AG04450 (cell line): ENCODE measurements at places on chromosomes 5 and 9.

- DNase-seq: peak; percentile 98
Measured at GRCh38 chr5:168579488-168580226, 489 bp upstream of the PANK3 start.

GRCh38 chr9:38443597-38443996 lies 19.3 kb upstream of the IGFBPL1 start:
- DNase-seq: no peak

DNA sequence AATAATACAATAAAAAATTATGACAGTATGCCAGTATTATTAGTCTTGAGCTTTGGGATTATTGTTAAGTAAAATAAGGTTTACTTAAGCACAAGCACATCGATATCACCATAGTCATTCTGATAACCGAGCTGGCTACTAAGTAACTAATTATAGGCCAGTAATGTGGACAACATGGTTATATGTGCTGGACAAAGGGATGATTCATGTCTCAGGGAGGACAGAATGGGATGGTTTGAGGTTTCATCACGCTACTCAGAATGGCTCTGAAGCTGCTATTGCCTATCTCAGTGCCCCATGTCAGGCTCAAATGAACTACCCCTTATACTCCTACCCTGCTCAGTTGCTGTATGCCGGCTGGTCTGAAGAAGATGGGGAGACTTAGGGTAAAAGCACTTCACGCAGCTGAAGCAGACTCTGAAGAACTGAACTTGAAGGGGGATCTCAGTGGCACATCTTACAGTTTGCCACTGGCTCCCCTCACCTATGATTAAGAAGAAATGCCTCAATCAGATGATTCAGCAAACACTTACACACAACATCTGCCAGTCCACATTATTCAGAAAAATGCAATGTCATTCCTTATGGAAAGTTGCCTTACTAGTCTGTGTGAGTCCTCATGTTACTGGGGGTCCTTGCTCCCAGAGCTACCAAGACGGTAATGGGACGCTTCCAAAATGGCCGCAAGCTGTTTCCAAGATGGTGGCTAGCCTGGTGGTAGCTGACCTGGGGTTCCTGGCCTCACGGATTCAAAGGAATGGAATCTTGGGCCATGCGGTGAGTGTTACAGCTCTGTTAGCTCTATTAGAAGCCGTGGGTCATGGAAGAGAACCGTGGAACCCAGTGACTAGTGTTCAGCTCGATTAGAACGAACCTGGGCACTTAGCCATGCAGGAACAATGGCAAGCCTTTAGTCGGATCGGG lies 1098.6 kb downstream of the TAF11L14 start:
- DNase-seq: no peak

GRCh38 chr5:95798048-95798447 lies 24.5 kb downstream of the GLRX start:
- DNase-seq: no peak

DNA sequence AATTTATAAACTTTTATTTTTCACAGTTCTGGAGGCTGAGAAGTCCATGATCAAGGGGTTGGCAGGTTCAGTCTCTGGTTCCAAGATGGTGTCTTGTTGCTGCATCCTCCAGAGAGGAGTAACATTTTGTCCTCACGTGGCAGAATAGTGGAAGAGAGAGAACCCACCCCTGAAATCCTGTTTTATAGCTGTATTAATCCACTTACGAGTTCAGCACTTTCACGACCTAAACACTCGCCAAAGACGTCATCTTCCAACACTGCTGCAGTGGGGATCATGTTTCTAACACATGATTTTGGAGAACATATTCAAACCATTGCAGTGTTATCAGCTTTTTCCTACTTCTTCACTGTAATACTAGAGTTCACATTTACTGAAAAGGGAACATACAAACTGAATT lies 233.0 kb upstream of the ATP10B start:
- DNase-seq: no peak

DNA sequence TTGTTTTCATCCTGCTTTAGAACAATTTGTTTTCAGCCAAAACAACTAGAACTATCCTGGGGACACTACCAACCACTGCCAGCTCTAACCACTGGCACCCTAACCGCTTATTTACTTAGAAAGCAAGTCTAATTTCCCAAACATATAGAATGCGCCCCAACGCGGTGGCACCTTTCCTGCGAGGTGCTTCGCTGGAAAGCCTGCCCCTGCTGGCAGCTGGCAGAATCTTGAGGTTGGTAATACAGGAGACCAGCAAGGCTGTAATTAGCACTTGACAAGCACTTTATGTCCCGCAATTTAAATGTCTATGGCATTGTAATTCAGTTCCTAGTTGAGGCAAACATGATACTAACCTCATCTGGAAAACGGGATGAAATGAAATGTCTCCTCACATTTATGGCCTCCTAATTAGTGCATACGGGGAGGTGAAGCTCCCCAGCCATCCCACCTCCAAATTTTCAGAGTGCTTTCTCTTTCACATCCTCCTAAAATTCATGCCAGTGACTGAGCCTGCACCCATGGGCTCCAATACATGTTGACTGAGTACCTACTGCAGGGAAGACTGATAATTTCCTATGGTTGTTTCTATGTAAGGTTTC lies 30.4 kb downstream of the GABBR2 start:
- DNase-seq: no peak

DNA sequence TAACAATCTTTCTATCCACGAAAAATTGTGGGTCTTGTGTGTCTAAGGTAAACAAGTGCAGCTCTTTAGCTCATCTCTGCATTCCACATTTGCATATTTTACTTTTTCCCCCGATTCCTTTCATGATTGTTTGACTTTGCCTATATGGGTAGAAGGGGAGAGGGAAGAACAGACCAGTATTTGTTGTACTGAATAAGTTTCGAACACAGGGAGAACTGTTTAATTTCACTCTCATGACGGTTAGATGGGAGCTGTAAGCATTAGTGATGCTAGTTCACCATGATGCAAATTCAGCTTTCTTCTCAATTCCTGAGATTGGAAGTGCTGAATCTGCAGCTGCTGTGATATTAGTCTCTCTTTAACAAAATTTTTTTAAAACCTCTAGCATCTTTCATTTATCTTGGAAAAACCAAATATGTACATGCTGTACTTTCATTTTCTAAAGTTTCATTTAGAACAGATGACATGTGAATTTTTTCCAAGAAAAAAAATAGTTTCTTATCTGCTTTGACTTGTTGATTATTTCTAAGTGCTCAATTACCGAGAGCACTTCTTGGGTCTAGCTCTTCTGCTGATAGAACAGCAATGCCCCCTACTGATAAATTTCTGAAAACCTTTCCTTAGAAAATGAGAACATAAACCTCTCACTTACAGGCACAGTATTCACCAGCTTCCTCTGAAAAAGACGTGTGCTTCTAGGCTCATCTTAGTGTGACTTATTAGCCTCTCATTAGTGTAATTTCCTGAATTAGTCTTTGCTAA lies 149.5 kb downstream of the BAAT start:
- no peak for DNase-seq

- no peak for DNase-seq
Measured at GRCh38 chr9:113650207-113651131, 186.9 kb downstream of the RGS3 start.
